ENCODE measurements at places on chromosomes 12 and 14.

DNA sequence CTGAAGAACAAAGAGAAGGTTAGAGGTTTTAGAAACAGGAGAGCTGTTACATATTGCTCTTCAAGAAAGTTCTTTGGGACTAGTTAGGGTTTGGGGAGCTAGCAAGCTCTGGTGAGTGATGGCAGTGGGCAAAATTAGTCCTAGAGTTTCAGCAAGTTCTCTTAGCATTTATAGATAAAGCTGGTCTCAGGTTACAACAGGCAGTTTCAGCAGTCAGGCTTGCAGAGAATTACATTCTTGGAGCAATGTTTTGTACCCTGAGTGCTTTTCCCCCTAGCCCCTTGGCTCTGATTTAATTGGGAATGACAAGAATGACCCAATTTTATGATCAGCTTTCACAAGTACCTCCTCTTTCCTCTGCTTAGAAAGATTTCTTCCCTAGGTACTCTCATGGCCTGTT, 21.4 kb upstream of the EID3 start:
- no peak for DNase-seq

- DNase-seq = no peak
Observed at GRCh38 chr12:19799216-19799615, 359.9 kb downstream of the AEBP2 start.

DNA sequence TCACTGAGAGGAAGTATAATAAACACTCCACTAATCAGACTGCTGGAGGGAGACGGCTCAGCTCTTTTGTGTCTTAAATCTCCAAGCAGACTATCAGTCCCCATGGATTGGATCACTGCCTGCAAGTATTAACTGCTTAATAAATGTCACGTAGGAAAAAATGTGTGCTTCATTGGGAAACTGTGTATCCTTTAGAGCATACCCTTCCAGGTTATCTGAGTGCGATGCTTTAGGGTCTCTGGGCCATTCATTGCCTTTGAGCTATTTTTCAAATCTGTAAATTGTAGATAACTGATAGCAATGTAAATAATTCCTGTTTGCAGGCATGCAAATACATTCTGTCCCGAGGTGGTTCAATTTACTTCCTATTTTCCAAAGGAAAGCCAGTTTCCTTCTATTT, 45.0 kb upstream of the VASH1 start:
- DNase-seq = no peak

GRCh38 chr12:71935594-71935993, 3.1 kb upstream of the TPH2 start:
- no peak for DNase-seq

DNA sequence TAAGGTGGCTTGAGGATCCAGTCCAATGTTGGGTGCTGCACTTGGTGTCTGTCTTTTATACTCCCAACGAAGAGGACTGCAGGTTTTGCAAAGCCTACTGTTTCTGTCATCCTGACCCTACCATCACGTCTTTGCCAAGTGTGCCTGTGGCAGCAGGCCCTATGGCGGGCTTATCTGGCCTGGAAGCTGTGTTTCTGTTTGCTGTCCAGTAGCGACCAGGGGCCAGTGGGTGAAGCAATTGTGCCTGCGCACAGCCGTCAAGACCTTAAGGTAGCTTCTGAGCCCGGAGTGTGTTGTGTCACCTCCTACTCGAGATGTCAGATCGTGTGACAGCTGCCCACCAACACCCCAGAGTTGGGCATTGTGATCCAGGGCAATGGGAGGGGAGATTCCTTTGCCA, 62.7 kb downstream of the DDX51 start:
- no peak for DNase-seq

DNA sequence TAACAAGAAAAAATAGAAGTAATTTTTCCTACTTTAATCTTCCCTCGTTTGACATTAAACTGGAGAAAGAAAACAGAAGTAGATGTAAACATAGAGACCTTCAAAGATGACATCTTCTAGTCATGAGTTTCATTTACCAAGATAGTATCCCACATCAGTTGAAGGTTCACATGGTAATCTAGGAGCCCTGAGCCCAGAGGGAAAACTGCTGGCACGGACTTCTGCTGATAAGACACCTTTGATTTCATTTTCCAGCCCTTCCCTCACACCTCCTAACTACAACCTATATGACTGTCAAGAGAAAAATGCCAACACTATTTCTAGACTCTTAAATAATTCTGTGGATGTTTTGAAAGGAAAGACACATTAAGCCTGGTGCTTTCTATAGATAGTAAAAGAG, 46.0 kb upstream of the CCDC175 start:
- DNase-seq = no peak

- DNase-seq = no peak
Observed at GRCh38 chr14:87687420-87687819, 305.6 kb downstream of the GALC start.

DNA sequence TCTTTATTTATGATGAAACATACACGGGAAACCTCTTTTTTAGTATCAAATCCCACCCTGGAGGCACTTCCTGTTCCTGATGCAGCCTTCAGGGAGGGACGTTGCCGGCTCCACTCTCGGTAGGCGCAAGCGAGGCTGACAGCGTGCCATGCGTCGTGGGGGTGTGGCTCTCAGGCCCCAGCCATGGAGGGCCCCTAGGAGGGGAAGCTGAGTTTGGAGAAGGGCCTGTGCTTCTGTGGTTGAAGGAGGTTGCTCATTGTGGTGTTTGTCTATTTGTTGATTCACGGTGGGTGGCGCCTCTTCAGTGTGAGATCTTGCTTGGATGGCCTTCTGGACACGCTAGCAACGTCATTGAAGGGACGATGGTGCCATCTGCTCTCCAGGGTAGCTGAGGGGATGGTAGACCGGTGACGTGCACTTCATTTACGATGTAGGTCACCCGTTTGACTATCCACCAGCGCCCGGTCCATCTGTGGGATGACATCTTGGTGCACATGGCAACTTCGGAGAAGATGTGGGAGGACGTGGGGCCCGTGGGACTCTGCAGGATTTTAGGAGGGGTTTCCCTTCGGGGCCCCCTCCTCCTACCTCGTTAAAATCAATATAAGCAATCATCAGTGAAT, 126.3 kb upstream of the RTL1 start:
- peak; percentile 49 for DNase-seq

GRCh38 chr12:99658671-99659349, 11.3 kb downstream of the GARIN6 start:
- DNase-seq = no peak

DNA sequence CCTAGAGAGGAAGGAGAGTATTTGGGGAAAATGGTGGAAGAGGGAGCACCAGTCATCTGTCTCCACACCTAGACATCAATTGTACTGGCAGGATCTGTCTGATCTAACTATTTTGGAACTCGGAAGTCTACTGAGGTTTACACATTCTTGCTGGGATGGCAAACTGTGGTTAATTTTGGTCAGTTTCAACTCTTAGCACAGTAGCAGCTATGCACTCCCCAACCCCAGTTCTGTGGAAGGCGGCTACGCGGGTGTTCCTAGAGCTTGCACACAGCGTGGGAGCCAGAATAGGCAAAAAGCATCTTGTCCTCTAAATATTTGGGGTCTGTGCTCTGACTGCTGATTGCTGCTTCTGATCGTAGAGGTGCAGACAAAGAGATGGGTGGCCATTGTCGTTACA, 33.8 kb downstream of the TECPR2 start:
- no peak for DNase-seq

DNA sequence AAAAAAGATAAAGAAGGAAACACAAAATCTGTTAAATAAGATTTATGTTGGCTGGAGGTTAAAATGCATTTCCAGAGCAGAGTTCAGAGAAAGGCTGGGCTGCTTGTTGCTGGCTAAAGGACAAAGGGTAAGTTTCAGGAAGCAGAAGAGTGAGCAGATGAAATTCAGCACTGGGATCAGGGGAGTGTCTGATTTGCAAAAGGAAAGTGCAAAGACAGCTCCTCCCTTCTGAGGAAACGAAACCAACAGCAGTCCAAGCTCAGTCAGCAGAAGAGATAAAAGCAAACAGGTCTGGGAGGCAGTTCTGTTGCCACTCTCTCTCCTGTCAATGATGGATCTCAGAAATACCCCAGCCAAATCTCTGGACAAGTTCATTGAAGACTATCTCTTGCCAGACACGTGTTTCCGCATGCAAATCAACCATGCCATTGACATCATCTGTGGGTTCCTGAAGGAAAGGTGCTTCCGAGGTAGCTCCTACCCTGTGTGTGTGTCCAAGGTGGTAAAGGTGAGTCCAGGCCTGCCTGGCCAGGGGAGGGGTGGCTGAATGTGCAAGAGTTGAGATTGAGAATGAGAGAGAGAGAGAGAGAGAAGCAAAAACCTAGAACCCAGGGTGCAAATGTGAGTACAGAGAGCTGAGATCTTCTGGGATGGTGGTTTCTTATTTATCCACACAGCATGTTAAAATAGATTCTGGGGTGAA, at the start of gene OAS1:
TSS of gene OAS1 (plus strand) at position 251 of the 703 bp plus-strand sequence. CDS start at position 329, 78 bp downstream.
- DNase-seq = peak; percentile 41

GRCh38 chr12:68374307-68374982, 42.3 kb upstream of the MDM1 start:
- DNase-seq = peak; percentile 54

DNA sequence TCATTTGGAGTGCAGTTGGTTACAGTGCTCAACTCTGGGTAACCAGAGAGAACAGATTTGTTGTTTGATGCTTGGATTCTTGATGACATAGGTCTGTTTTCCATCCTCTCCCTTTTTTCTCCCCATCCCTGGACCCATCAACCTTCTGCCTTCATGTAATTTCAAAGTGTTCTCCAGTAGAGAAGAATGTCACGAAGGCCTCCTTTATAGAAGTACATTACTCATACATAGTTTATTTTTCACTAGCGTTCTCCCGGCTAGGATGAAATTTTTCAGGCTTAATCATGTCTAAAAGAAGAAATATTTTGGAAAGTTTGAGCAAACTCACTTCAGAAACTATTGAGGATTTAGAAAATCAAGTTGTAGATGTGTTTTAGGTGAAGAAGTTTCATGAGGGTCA, 20.9 kb upstream of the APPL2 start:
- DNase-seq = no peak

DNA sequence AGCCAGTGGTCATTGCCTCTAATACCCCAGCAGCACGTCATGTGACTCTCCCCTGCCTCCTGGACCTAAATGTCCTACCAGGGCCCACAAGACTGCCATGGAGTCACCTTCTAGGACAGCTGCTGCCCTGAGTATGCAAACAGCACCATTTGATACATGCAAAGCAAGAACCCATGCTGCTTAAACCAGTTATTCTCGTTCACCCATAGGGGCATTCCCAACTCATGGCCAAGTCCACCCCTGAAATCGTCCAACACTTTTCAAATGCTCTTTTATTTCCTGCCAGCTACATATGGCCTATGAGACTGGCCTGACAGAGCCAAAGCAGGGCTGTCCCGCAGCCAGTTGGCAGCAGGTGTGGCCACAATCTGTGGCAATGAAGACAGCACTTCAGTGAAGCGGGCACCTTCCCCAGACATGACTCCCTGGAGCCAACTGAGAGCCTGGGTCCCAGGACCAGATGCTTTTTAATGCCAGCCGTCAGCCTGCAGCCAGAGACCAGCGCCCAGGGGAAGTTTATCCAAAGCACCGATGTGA, 99.9 kb downstream of the BCAT1 start:
- DNase-seq = no peak

DNA sequence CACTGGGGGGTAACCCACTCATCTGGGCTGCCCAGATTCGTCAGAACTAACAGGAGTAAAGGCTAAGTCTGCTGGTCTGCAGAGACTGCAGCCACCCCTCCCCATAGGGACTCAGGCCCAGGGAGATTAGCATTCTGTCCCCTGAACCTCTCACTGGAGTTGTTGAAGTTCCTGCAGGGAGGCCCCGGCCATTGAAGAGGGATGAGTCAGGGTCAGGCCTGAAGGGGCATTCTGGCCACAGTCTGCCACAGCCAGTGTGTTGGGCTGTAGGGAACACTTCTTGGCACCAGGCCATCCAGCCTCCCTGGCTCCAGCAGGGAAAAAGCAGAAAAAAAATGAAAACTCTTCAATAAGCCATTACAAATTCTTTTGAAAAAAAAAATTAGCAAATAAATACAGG, 35.3 kb downstream of the KLRK1 start:
- DNase-seq = no peak

DNA sequence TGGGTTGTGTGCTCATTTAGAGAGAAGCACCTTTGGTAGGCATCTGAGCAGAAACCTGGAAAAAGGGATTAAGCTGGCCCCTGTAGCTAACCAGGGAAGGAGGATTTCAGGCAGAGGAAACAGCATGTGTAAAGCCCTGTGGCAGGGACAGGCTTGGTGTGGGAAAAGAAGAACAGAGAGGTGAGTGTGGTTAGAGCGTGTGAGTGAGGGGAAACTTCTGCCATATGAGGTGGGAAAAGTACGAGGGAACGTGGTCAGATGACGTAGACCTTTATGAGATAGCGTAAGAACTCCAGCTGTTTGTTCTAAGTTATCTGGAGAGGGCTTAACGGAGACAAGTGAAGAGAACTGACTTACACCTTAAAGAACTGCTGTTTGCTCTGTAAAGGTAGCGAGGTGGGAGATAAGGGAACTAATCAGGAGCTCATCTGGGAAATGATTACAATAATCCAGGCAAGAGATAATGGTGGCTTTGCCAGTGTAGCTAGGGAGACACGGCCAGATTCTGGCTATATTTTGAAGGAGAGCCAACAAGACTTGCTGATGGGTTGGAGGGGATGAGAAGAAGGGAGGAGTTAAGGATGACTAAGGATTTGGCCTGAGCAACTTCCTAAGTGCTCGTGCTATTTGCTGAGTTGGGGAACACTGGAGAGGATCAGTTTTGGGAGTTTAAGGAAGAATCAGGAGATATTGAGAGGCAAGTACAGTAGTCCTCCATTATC, 234.0 kb downstream of the ETNK1 start:
- no peak for DNase-seq

DNA sequence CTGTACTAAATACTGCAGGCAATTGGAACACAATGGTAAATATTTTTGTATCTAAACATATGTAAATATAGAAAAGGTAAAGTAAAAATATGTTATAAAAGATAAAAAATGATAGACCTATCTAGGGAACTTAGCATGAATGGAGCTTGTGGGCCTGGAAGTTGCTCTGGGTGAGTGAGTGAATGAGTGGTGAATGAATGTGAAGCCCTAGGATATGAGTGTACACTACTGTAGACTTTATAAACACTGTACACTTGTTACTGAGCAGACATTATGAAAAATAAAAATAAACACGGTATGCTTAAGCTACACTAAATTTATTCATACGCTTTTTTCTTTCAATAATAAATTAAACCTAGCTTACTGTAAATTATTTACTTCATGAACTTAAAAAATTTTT, 7.8 kb downstream of the FNTB start:
- DNase-seq = no peak

DNA sequence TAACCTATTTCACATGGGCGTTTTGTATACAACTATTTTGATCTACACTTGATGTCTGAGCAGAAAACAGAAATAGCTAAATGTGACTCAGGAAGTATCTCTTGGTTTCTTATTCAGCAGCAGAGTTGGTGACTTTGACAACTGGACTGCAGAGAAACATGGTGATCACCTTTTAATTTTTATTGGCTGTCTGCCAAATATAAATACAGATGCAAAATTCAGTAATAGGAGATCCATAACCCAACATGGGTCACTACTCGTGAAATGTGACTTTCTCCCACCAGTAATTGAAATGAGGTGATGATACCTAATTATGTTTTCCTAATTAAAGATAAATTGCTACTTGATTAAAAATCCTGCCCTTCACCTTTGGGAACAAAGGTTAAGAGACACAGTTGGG, 487.1 kb downstream of the NELL2 start:
- no peak for DNase-seq

Data from NCI-H510A (cell line).